ENCODE measurements at places on chromosomes 1 and 21. TPM values are rescaled to one million over a fixed set of nuclear protein-coding genes. Genes with fewer than 3 reads are reported as not detected.
A peak's percentile ranks its signal among the peaks of the same experiment; 100 is the strongest.

DNA sequence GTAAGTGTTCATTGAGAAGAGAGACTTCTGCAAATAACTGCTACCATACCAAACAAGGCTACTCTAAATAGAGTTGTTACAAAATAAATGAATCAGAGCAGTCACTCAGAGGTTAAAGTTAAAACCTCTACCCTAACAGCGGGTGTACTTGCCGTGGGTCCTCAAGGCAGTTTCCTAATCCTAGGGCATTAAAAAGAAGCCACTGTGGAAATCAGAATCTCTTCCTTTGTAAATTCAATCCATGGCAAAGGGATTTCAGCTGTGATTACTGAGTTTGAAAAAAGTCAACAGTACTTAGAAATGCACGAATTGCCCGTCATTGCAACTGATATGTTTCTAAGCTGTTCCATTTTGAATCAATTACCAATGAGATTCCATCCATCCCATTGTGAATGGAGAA lies 13.5 kb downstream of the TBX15 start:
- DNase-seq, result peak; percentile 87

DNA sequence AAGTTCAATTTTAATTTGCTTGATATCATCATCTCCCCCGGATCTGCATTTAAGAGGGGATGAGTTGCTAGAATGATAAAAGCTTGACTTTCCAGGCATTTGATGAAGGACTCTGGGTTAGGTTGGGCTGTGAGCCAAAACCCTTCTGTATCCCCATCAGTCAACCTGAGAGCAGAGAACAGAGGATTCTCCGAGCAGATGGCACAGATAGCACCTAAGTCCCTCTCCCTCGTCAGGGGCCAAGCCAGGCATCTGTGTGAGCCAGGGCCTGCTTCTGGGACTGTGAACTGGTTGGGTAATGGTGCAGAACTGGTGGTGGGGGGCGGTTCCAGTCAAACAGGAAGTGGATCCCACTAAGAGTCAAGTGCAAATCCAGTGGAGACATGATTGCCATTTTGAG lies 205.8 kb downstream of the TNR start:
- DNase-seq, result no peak

DNA sequence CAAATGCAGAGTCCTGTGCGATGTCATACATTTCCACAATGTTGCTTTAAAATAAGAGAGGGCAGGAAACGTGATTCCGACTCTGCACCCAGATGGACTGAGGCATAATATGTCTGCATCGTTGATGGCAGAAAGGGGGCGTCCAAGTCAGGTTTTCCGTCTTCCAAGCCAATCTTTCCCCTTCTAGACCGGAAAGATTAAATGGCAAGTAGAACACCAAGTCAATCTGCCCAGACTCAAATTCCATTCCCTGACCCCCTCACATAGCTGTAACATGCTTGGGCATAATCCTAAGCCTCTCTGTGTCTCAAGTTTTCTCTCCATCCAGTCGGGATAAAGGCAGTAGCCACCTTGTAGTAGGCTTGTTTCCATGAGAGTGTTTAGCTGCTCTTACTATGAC lies 14.4 kb downstream of the PCP4 start:
- DNase-seq, result no peak

GRCh38 chr1:165383067-165383466 lies 26.6 kb upstream of the LMX1A start:
- DNase-seq, result peak; percentile 56

GRCh38 chr1:7702365-7702764 lies 68.7 kb upstream of the VAMP3 start:
- DNase-seq, result no peak

GRCh38 chr1:181190364-181191035 lies 102.0 kb downstream of the IER5 start:
- DNase-seq, result no peak

GRCh38 chr1:181356505-181357340 lies 126.6 kb upstream of the CACNA1E start:
- DNase-seq, result no peak

The HEYL gene
- 12.4 TPM for total RNA-seq

Measured in tongue (tissue), 3 donors.